Stimulated activated CD8-positive, alpha-beta memory T cell treated with anti-CD3 and anti-CD28 coated beads, Interleukin-7, amount 100 ng/mL, for 4 hours (primary cell): ENCODE measurements at places on chromosomes 12 and 14.

- peak; percentile 31 for DNase-seq
These were observed 756 bp downstream of the TULP3 start for GRCh38 chr12:2891240-2892053.

DNA sequence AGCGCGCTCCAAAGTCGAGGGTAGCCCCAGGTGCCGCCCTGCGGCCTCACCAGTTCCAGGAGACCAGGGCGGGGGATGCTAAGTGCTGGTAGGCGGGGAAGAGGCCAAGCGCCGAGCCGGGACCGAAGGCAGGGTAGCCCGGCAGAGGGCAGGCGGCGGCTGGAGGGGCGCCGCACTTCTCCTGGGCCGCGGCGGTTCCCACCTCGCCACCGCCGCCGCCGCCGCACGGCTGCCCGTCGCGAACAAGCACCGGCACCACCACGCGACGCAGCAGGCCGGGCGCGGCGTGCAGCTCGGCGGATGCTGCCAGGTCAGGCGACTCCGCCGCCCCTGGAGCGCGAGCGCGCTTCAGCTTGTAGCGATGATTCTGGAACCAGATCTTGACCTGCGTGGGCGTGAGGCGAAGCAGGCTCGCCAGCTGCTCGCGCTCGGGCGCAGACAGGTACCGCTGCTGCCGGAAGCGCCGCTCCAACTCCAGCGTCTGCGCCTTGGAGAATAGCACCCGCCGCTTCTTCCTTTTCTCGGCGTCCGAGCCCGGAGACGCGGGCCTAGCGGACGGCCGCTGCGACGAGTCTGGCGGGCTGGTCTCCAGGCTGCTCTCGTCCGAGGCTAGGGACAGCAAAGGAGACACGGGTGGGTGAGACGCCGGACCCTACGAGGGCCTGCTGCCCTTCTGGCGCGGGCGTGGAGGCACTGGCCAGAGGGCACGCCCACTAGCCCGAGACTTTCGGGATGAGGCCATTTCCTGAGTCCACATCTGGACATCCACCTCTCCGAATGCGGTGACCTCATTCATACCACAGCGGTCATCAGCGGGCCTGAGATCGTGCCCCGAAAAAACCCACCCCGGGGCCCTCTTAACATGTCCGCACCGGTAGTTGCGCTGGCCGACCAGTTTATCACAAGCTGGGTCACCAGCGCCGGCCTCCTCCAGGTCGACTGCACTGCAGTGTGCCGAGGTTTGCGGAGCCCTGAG lies 1.3 kb downstream of the NKX2-8 start:
- no peak for DNase-seq

GRCh38 chr12:27185234-27186021 lies 58.7 kb upstream of the STK38L start:
- no peak for DNase-seq

- no peak for DNase-seq
These were observed 27.9 kb upstream of the EVL start for GRCh38 chr14:100037353-100037752.

- no peak for DNase-seq
These were observed 43.1 kb downstream of the STX2 start for GRCh38 chr12:130795906-130796305.

- DNase-seq = no peak
These were observed 22.3 kb downstream of the OTOGL start for GRCh38 chr12:80121661-80122060.

DNA sequence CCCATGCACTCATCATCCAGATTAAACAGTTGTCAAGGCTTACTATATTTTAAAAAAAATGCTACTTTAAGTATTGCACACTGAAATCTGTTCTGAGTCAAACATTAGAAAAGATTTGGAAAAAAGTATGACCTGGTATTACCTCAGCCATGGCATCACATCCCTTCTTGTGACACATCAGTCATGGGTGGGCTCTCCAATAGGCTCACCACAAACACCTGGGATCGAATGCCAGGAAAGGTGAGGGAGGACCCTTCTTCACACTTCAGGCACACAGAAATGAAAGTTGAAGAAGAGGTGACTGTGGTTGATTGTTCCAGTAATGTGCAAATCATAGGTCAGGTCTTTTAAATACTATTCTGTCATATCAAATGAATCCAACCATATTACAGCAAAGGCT lies 36.6 kb upstream of the GZMB start:
- DNase-seq = peak; percentile 48

- no peak for DNase-seq
These were observed 104.7 kb downstream of the RFLNA start for GRCh38 chr12:124399622-124400021.

GRCh38 chr12:75876832-75877762 lies 154.5 kb downstream of the PHLDA1 start:
- DNase-seq = no peak

GRCh38 chr12:129877411-129877810 lies 26.4 kb downstream of the TMEM132D start:
- DNase-seq = no peak

DNA sequence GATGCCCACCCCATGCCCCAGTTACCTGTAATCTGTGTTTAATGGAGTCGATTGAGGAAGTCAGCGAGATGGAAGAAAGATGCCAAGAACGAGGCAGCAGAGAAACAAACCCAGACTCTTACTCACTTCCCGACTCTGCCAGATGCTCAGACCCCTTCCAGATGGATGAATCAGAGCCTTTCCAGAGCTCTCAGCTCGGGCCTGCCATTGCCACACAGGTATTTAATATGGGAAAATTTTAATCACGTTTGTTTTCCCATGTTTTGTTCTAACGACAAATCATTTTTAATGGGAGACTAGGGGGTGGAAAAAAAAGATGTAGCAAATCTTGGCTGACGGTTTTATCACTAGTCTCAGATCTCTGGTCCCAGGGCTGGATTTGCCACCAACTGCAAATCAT lies 72.5 kb upstream of the SRRM4 start:
- DNase-seq = no peak

DNA sequence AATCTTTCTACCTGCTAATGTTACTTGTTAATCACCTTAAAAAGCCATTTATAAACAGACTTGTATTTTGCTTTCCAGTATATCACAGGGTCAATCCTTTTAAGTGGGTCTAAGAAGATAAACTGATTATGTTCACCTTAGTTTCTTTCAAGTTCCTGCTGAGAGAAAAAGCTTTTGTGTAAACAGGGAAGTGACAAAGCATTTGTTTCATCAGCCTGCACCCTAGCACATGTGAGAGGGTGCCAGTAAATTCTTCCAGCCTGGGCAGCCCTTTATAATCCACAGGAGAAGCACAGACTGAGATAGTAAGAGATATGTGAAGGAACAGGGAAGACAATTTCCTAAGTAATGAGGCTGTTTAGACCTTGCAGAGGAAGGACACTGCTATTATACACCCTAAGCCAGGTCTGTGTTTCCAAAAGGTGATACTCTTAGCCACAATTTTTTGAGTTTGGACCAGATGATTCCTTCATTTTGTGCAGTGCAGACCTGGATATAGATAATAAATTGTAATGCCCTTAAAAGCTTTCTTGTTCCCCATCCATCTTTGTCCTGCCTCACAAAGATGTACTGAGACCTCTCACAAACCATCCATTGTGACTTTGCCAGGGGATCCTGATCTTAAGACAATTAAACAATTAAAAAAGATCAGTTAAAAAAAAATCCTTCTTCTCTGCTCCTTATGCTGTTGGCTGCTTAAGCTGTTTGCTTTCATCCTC lies 150.7 kb downstream of the KTN1 start:
- no peak for DNase-seq

GRCh38 chr12:22729957-22730443 lies 105.0 kb downstream of the ETNK1 start:
- no peak for DNase-seq

DNA sequence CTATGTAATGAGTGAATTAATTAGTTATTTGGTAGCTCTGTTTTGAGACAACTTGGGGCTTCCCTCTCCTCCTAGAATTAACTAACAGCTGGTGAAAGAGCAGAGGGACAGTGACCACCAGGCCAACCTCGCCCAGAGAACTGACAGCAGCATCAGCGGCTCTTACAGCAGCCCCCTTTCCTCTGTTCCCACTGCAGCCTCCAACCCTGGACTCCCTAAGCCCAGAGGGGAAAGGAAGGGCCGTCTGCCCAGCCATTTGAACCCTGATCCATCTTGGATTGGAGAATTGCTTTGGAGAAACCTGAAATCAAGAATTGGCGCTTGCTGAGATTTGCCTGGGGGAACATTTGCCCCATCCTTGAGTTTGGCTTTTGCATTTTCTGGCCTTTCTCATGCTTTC lies 45.5 kb downstream of the B4GALNT3 start:
- no peak for DNase-seq

- no peak for DNase-seq
These were observed 202.7 kb downstream of the FBXL14 start for GRCh38 chr12:1391722-1392121.

DNA sequence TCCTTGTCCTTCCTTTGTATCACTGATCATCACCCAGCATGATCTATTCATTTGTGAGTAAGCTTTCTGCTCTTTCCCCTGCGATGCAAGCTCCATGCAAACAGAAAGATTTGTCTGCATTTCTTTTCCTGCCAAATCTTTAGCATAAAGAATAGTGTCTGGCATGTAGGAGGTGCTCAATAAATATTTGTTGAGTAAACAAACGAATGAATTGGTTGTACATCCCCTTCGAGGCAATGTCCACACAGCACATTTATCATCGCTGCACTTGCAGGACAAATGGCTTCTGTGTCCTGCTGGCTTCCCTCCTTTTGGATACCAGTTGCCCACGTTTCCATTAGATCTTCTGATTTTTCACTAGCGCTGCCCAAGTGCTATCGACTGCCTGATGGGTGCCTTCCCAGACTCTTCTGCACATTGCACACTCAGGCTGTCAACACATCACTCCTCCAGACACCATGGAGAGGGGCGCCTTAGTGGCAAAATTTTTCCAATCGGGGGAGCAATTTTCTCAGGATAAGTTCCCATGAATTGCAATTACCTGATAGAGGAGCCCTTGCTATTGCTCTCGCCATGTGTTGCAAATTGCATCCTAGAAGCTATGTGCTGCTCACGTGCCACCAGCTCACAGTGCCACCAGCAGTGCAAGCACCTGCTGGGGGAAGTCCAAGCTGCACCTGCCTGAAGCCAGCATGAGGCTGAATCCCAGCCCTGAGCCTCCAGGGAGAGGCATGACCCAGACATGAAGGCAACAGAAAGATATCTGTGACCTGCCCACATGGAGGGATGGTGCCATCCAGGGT lies 206.6 kb downstream of the KIF26A start:
- no peak for DNase-seq

GRCh38 chr12:47346251-47347019 lies 266.7 kb upstream of the AMIGO2 start:
- DNase-seq = no peak
